ENCODE measurements at places on chromosomes 3 and 15. TPM values are rescaled to one million over a fixed set of nuclear protein-coding genes. Genes with fewer than 3 reads are reported as not detected.
A peak's percentile ranks its signal among the peaks of the same experiment; 100 is the strongest.

DNA sequence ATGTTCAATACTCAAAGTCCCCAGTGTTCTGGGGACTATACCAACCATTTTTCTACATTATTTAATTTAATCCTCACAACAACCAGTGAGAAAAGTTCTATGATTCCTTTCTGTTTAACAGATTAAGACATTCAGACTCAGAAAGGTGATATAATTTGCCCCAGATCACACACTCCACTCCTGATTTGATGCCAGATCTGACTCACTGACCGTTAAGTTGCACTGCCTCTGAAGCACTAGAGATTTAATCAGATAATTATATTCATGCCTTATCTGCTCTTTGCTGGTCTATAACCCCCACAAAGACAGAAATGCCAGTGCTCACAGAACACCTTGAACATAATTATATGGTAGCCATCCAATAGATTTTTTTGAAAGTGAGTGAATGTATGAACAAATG, 501.0 kb downstream of the IGSF11 start:
- no peak overlapping the region for H3K27ac ChIP-seq
- H3K27me3 ChIP-seq, result no peaks in the 10 kb centered on the region
- DNase-seq, result no peak
- H3K4me1 ChIP-seq, result no peaks in the 10 kb centered on the region
- no peak overlapping the region for H3K4me3 ChIP-seq

DNA sequence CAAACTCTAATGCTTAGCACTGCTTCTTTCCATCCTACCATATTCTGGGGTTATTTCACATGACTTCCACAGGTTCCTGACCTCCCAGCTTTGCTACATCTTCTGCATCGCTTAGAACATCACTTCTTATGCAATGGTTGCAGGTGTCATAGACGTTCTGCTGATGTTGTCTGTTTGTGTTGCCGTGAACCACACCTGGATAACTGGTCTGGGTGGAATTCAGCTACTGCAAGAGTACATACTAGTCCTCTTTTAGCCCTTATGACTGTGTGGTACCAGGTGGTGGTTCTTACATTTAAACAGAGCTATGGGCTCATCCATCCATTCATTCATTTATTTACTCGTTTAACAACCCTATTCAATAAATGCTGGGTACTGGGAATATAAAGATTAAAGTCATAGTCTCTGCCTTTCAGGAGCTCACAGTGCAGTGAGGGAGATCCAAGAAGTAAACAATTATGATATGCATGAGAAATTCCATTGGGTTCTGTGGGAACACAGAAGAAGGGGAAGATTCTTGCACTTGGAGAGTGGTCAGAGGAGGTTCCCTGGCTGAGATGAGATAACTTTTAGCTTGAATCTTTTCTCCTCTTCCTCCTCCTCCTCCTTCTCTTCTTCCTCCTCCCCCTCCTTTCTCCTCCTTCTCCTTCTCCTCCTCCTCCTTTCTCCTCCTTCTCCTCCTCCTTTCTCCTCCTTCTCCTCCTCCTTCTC, 30.8 kb downstream of the TMEM45A start:
- H3K4me3 ChIP-seq, result no peak overlapping the region
- no peaks in the 10 kb centered on the region for H3K36me3 ChIP-seq
- H3K4me1 ChIP-seq, result no peaks in the 10 kb centered on the region
- no peak for DNase-seq

The MST1R gene
- total RNA-seq, result 3.7 TPM

The CIDEC gene
- total RNA-seq, result not detected

DNA sequence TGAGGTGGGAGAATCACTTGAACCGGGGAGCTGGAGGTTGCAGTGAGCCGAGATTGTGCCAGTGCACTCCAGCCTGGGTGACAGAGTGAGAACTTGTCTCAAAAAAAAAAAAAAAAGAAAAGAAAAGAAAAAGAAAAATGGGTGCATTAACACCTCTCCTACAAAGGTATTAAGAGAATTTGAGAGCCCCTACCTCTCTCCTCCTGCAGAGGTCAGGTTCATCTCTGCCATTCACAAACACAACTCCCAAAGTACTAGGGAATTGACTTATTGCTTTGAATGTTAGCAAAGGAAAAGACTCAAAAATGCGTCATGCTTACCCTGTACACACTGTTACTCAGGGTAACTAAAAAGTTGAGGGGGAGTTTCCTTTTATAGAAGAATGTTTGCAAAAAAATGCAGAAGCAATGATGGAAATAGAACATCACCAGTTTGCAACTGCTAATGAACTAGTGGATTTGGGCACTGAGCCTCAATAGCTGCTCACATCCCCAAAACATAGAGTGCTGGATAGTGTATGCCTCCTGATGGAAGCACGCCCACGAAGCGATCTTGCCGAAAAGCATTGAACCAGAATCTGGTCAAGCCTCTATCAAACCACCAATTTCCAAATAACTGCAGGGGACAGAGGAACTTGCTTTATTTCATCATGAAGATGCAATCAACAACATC, 15.5 kb upstream of the LYZL4 start:
- no peak overlapping the region for H3K4me3 ChIP-seq
- no peaks in the 10 kb centered on the region for H3K4me1 ChIP-seq
- H3K27ac ChIP-seq, result no peak overlapping the region
- no peaks in the 10 kb centered on the region for H3K27me3 ChIP-seq
- H3K36me3 ChIP-seq, result no peaks in the 10 kb centered on the region

- no peaks in the 10 kb centered on the region for H3K4me1 ChIP-seq
- no peaks in the 10 kb centered on the region for H3K27me3 ChIP-seq
- DNase-seq, result no peak
- H3K27ac ChIP-seq, result no peak overlapping the region
- no peak overlapping the region for H3K4me3 ChIP-seq
Measured at GRCh38 chr3:14343338-14344112, 58.9 kb upstream of the SLC6A6 start.

DNA sequence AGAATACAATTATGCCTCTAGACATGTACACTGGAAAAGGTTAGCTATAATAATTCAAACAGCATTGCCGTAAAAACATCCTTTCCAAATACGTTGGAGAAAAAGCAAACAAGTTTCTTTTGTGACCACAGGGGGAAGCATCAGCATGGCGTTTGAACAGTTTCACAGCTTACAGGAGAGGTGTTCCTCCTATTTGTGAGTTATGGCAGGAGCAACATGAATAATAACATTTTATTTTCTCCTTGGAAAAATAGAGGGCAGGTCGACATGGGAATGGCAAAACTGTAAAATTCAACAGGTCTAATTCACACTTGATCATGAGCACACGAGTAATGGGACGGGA, 39.7 kb upstream of the GADL1 start:
- no peak overlapping the region for H3K27ac ChIP-seq
- peak; percentile 54 for DNase-seq
- no peaks in the 10 kb centered on the region for H3K4me1 ChIP-seq

The DMXL2 gene
- 21.6 TPM for total RNA-seq

Measured in GM23338 (cell line).